CD4-positive, alpha-beta T cell treated with Interleukin-6 at 100 ng/mL for 8 hours (primary cell): ENCODE measurements at places on chromosomes 16 and 17.

DNA sequence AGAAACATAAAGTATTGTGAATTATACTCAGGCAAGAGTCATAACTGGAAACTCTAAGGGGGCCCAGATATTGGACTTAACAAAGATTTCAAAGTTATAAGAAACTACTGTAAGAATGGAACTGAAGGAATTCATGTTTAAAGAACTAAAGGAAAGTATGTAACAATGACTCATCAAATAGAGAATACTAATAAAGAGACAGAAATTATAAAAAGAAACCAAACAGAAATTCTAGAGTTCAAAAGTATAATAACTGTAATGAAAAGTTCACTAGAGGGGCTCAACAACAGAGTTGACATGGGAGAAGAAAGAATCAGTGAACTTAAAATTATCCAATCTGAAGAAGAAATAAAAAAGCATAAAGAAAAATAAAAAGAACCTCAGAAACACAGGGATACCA, 55.4 kb downstream of the ADCY9 start:
- DNase-seq: no peak

DNA sequence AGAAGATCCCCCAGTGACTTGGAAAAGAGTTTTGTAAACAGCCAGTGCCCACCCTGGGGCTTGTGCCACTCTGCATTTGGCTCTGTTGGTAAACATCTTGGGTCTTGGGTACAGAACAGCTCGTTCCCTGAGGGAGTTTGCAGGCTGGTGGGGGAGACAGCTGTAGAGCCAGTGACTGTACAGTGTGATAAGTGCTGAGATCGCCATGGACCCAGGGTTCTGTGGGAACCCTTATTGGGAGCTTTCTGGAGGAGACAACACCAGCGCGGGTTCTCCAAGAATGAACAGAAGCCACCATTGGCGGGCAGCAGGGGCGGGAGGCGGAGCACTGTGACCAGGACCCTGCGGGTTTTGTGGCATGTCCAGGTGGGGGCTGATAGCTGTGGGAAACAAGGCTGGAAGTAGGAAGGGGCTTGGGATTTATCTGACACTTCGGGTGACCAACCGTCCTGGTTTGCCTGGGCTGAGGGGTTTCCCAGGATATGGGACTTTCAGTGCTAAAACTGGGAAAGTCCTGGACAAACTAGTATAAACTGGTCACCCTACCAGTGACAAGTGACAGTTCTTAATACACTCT, 2.9 kb downstream of the CLEC16A start:
- DNase-seq: no peak

DNA sequence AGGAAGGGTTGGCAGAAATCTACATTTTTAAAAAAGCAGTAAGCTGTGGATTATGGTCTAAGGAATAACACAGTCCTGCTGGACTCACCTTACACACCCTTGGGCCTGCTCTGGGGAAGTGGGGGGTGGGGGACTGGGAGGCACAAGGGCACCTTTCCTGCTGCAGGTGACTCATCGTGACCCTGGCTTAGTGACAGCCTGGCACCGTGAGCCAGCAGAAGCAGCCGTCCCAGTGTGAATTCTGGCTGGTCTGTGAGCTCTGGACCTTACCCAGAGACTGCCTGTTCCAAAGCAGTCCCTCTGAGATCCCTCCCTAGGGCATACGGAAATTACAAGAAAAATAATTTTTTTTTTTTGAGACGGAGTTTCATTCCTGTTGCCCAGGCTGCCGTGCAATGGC, 4.2 kb upstream of the CRK start:
- DNase-seq: no peak

DNA sequence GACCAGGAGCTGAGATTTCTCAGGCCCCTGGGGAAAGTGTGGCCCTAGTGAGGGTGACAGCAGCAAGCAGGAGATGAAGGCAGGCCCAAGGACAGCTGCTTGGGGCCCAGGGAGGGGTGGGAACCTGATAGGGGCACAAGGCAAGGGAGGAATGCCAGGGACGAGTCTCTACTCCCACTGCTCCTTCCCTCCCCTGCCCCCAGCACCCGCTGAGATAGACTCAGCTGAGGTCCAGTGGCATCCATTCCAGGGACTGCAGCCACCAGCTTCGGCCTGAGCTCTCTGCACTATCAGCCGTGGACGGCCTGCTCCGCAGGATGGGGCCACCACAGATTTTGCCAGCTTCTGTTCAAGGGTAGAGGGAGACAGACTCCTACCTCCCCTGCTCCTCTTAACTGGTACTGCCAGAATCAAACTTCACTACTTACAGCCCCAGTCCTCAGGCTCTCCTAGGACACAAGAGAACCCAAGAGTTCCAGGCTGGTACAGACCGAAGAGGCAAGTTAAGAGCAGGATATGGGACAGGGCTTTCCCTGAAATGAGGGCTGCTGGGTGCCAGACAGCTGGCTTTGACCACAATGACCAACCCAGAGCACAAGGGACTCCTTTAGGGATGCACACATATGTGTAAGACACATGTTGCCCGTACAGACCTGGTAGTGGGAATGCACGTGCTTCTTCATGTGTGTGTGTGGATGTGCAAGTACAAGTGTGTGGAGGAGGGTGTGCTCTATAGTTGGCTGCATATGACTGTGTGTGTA, 5.5 kb downstream of the CACNB1 start:
- DNase-seq: no peak

DNA sequence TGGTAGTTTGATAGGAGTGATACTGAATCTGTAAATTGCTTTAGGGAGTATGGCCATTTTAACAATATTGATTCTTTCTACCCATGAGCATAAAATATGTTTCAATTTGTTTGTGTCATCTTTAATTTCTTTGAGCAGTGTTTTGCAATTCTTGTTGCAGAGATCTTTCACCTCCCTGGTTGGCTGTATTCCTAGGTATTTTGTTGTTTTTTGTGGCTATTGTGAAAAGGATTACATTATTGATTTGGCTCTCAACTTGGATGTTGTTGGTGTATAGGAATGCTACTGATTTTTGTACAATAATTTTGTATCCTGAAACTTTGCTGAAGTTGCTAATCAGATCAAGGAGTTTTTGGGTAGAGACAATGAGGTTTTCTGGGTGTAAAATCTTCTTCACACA, 3.2 kb downstream of the KRTAP9-9 start:
- DNase-seq: no peak

GRCh38 chr16:17561056-17561455, 90.3 kb upstream of the XYLT1 start:
- DNase-seq: no peak

GRCh38 chr16:78764478-78764877, 665.0 kb downstream of the WWOX start:
- no peak for DNase-seq

DNA sequence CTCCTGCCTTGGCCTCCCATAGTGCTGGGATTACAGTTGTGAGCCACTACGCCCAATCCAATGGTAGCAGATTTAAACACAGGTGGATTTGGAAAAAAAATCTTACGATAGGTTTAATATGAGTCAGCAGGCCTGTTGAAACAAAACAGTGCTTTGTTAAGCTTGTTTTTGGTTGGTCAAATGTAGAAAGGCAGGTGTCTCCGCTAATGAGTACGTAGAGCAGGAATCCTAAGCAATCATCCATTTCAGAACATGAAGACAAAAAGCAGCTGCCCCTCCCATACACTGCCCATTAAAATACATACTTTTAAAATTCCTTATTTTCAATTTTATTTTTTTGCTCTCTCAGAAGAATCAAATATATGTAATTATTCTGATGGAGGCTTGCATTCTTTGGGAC, 1.9 kb upstream of the WWOX start:
- no peak for DNase-seq

DNA sequence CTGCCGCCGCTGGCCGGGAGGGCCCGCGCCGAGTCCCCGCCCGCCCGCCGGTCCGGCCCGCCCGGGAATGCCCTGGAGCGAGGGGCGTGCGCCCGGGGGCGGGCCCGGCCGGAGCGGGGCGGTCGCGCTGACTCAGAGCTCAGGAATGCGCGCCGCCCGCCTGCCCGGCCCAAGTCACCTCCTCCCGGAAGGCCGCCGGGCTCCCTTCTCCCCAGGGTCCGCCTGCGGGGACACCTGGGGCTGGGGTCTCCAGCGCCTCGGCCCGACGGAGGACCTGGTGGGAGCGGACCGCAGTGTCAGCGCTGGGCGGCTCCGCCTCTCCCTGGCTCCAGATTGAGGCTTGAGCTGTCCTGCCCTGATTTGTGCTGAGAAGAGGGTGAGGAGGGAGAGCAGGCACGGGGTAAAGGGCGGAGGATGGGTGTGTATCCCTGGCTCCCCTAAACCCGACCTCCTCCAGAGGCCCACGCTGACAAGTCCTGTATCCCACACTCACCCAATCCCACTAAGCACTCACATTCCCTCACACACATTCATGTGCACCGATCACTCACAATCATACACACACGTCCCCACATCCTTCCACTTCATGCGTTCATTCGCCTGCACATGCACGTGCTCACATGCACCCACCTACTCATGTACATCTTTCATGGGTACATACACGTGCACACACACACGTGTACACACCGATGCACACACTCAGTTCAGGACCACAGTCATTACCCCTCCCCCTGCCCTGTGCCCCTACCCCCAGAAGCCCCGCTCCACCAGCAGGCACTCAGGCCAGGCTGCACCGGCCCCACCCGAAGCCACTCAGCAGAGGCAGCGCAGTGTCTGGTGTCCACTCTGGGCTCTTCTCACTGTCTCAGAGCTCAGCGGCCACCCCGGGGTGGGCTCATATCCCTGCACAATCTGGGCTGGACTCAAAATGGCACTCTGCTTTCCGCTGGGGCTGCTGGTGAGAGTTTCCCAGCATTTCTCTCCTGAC, at the start of gene RHBDF1:
TSS of gene RHBDF1 (minus strand) at position 71 of the 988 bp plus-strand sequence. CDS start 7,616 bp downstream, outside the sequence.
- no peak for DNase-seq

DNA sequence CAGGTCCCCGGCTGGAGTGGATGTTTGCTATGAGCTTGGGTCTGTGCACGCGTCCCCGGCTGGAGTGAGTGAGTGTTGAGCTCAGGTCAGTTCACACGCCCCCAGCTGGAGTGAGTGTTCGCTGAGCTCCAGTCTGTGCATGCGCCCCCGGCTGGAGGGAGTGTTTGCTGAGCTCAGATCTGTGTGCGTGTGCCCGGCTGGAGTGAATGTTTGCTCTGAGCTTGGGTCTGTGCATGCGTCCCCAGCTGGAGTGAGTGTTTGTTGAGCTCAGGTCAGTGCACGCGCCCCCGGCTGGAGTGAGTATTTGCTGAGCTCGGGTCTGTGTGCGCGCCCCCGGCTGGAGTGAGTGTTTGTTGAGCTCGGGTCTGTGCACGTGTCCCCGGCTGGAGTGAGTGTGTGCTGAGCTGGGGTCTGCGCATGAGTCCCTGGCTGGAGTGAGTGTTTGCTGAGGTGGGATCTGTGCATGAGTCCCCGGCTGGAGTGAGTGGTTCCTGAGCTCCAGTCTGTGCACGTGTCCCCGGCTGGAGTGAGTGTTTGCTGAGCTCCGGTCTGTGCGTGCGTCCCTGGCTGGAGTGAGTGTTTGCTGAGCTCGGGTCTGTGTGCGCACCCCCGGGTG, 284.2 kb downstream of the SNX29 start:
- no peak for DNase-seq

DNA sequence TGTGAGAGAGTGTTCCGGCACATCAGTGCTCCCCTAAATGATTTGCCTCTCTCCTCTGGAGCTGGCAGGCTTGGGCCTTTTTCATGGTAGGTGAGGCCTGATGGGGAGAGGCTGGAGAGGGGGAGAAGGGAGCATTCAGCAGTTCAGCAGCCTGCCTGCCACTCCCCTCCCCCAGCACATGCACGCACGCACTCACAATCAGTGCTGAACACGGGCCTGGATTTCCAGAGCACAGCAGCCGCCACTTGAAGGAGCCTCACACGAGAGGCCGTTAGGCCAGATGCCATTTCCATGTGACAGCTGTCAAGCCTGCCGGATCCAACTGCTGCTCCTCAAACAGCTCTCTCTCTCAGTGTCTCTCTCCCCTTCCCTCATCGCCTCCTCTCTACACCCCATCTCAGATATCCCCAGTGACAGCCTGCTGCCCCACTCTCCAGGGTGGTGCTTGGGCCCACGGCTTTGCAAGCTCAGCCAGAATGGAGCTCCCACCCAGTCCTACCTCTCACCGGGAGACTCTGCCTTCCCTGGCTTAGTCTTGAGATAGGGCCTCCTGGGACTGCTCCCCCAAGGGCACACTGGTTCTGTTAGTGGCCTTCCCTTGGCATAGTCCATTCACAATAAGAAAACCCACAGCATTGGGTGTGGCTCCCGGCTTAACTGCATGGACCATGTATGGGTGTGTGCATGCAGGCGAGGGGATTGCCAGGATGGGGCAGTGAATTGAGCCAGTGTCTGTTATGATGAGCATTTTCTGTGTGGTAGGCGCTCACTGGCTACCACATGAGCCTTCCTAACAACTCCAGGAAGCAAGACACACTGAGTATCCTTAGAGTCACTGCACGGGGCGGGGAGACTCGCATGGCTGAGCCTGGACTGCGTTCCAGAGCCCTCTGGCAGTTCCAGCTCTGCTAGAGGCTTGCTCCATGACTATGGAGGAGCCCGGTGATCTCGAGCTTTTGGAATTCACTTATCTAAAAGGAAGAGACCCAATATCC, 226.2 kb downstream of the CCDC182 start:
- no peak for DNase-seq

GRCh38 chr16:24140730-24141129, 115.4 kb upstream of the CACNG3 start:
- DNase-seq: no peak
